Stimulated activated CD4-positive, alpha-beta T cell treated with anti-CD3 and anti-CD28 coated beads, Interleukin-15, amount 100 ng/mL, for 1 hour (primary cell): ENCODE measurements at places on chromosomes 7 and 10.
A peak's percentile ranks its signal among the peaks of the same experiment; 100 is the strongest.

GRCh38 chr10:72445851-72446250, 91.1 kb upstream of the DNAJB12 start:
- no peak for DNase-seq

- no peak for DNase-seq
Measured at GRCh38 chr7:113204415-113204814, 86.1 kb upstream of the SMIM30 start.

GRCh38 chr7:55624813-55625212, 52.5 kb upstream of the VOPP1 start:
- no peak for DNase-seq

- DNase-seq, result no peak
Measured at GRCh38 chr7:158849768-158850544, 6.4 kb upstream of the DYNC2I1 start.

DNA sequence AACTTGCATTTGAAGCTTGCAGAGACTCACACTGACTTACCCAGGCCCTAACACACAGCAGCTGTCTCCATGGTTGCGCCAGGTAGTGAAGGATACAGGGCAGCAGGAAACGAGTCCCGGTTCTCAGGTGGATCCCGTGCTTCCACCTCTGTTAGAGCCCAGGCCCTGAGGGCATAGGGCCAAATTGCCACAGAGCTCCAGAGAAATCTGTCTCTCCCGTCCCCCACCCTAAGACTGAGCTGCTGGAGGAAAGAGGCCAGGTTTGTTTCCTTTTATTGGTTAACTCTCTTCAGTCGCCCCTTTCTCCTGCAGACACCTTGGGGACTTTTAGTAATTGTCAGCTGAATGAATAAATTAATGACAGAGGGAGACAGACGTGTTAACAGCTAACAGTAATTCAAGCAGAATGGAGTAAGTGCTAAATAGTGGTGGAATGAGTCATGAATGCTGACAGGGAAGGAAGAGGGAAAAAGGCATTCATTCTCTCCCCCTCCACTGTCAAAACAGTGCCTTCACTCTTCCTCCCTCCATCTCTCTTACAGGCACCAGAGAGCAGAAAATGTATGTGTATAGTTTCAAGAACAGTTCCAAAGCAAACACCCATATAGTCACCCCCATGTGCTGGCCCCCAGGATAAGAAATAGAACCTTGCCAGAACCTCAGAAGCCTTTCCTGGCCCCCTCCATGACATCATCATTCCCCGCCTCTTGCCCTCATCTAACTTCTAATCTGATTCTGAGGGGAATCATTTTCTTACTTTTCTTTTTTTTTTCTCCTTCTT, 16.8 kb upstream of the DLG5 start:
- DNase-seq, result no peak

DNA sequence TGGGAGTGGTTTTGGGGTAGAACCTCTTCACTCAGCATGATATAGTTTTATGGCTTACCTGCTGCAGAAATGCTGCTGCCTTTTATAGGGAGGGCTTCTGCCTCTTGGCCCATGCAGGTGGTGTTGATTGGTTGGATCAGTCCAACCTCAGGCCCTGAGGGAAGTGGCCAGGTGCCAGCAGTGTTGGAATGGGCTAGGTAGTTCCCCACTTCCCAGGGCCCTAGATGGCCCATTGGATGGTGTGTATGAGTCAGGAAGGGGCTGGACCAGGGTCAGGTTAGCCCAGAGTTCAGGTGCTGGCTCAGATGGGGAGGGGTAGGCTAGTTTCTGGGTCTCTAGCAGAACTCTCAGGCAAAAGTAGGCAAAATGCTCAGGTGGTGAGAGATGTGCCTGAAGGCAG, 455.5 kb downstream of the CCSER2 start:
- no peak for DNase-seq

DNA sequence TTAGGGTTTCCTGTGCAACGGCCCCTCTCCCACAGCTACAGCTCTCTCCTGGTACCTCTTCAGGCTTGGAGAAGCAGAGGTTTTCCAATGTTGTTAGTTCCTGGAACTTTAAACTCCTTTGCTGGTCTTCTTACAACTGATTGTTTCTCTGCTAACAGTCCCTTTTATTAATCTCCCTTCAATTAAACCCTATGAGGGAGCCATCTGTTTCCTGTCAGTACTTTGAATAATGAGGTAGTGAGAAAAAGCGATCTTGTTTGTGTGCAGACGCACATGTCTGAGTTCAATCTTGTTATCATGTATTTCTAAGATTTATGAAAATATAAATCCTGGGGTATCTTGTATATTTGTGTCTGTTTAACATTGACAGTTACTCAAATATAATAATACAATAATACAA, 102.4 kb downstream of the MDFIC start:
- DNase-seq, result no peak

DNA sequence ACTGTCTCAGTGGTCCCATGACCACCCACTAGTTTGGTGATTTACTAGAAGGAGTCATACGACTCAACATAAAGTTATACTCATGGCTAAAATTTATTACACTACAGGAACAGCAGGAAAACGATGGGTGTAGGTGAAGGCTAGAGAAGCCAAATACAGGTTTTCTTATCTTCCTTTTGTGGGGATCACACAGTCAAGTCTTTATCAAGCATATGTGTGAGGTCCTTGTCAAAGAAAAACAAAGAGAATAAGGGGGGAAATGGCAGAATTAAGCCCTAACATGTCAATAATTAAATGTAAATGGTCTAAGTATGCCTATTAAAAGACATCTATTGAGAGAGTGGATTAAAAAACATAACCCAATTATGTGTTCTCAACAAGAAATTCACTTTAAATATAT, 47.8 kb upstream of the UBN2 start:
- no peak for DNase-seq

GRCh38 chr10:129193148-129193547, 273.9 kb upstream of the MGMT start:
- no peak for DNase-seq

DNA sequence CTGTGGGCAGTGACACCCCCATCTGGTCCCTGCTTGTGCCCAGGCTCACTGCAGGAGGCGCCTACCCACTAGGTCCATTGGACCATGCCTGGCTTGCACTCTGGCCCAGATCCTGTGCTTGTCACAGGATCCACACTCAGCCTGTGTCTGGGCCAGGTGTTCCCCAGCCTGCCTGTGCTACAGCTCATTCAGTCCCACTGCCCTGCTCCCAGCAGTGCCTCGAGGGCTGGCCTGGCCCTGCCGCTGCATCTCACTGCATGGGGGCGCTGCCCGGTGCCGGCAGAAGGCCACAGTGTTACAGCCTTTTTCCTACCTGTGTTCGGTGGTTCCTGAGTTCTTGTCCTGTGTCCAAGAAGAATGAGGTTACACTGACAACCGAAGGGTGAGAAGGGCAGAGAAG, 21.3 kb downstream of the SDHAF3 start:
- no peak for DNase-seq

GRCh38 chr10:1739751-1740150, 2.4 kb upstream of the ADARB2 start:
- no peak for DNase-seq

GRCh38 chr10:120260456-120260855, 196.6 kb upstream of the PLPP4 start:
- DNase-seq, result no peak

GRCh38 chr10:120336911-120337540, 120.0 kb upstream of the PLPP4 start:
- DNase-seq, result peak; percentile 35

GRCh38 chr7:3721422-3721821, 420.4 kb downstream of the SDK1 start:
- no peak for DNase-seq

GRCh38 chr10:114363745-114364454, 40.4 kb downstream of the AFAP1L2 start:
- DNase-seq, result no peak

DNA sequence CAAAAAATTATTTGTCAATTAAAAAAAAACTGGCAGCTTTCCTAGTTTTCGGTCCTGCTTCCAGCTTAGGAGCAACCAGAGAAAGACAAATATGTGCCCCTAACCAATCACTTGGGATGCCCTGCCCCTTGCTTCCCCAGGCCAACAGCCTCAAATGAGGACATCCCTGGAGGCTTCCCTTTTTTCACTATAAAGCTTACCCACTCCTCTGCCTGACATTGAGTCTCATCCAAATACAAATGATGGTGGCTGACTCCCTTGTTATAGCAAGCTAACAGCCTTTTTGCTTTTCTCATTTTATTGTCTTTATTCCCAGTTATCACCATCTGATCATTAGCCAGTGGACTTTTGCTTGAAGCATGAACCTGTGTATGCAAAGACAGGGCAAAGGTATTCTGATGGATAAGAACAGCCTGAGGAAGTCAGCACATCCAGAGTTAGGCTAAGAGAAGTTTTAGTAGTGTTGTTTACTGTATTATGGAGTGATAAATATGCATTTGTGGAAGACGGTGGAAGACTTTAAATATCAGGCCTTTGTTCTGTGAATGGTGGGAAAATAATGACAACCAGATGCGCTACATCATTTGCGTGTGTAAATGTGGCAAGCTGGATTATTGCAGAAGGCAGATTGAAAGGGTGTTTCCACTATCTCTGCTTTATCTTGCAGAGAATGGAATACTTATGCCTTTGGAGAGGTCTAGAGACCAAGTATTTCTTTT, 1.7 kb upstream of the CCM2 start:
- DNase-seq, result no peak

DNA sequence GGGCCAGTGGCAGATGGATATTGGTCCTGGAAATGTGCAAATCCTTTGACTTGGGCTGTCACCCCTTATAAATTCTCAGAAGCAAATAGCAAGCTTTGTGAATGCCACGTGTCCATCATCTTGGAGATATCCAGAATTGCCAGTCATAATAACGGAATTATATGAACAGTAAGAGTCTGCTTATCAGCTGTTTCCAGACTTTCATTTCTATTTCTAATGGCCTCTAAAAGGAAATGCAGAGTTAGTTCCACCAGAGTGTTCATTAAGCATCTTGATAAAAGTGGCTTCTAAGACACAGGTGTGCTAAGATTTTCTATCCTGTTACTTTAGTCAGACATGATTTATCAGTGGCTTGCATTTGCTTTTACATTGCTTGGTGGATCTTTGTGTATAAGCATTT, 87.4 kb downstream of the RAMP3 start:
- DNase-seq, result no peak

DNA sequence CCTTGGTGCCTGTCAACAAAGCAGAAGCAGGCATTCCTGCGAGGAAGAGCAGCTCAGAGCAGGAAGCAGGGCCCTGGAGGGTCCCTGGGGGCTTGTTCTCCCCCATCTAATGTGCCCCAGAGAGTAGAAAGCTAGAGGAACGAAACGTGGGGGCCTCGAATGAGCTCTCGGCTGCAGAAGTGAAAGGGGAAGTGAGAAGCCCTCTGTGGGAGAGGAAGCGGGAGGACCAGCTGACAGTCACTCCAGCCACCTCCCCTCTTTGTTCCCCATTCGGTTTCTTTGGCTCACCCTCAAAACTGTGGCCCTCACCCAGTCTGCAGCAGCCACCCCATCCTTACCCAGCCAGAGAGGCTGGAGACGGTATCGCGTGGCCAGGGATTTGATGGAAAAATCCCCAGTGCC, 25.0 kb downstream of the C10orf105 start:
- no peak for DNase-seq

- DNase-seq, result no peak
Measured at GRCh38 chr7:90594751-90595317, 1.3 kb upstream of the CDK14 start.
